Stimulated activated CD8-positive, alpha-beta memory T cell treated with anti-CD3 and anti-CD28 coated beads, Interleukin-2, amount 100 ng/mL, for 48 hours (primary cell): ENCODE measurements at places on chromosomes 12 and 14.

- DNase-seq = no peak
Measured at GRCh38 chr12:57693317-57693658, 644 bp upstream of the OS9 start.

DNA sequence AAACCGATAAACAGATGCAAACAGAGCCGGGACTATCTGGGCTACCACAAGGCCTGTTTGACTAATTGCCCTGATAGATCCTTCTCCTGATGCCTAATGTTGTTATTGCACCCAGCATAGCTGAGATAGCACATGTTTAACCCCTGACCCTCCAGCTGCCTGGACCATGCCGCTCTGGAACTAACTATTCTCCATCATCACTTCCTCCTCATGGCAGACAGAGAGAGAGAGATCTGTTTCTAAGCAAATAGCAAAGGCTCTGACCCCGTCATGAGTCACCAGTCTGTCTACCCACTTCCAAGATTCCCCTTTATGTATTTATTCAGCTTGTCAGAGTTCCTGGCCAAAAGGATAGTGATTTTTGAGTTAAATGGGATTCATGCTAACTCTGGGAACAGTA lies 58.2 kb upstream of the FLRT2 start:
- no peak for DNase-seq

GRCh38 chr12:15520083-15520482 lies 197.8 kb downstream of the PTPRO start:
- DNase-seq = no peak

GRCh38 chr12:129873833-129874208 lies 30.0 kb downstream of the TMEM132D start:
- no peak for DNase-seq

DNA sequence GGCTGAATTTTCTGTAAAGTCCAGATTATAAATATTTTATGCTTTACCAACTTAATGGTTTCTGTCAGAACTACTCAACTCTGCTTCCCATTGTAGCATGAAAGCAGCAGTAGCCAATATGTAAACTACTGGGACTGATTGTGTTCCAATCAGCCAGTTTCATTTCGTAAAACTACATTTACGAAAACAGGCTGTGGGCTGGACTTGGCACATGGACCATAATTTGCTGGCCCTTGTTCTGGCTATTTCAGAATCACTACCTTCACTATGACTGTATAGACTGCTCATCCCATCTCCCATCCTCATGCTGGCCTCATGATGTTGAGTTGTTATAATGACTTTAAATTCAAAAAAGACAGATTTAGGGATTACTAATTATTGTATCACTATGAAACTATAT lies 38.7 kb downstream of the FAR2 start:
- no peak for DNase-seq

GRCh38 chr12:66813137-66813892 lies 134.4 kb upstream of the GRIP1 start:
- no peak for DNase-seq

GRCh38 chr12:66044731-66045130 lies 85.8 kb downstream of the LLPH start:
- DNase-seq = no peak

GRCh38 chr12:83801972-83802371 lies 1110.6 kb downstream of the SLC6A15 start:
- DNase-seq = no peak

DNA sequence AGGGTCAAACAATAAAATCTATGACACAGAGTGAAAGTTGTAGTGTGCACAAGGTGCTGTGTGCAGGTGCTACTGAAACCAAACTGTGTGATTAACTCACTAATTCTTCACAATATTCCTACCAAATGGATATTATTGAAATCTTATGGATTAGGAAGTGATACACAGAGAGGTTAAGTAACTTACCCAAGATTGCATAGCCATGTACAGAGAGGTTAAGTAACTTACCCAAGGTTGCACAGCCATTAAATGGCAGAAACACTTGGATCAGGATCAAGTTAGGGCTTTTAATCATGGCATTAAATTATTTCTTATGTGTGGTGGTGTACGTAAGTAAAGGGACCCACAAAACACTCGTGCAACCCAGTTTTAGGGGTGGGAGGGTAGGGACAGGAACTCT lies 771.4 kb downstream of the AACS start:
- DNase-seq = no peak
